Suppressor macrophage (primary cell): ENCODE measurements at places on chromosomes 11 and 22.

- peak; percentile 95 for DNase-seq
Measured at GRCh38 chr11:46346886-46347636, at the start of gene DGKZ. Gene DGKZ (plus strand): TSS chr11:46347463. CDS start chr11:46347660, 197 bp downstream.

GRCh38 chr22:24969560-24970301 is 17.2 kb downstream of the KIAA1671 start:
- no peak for DNase-seq

DNA sequence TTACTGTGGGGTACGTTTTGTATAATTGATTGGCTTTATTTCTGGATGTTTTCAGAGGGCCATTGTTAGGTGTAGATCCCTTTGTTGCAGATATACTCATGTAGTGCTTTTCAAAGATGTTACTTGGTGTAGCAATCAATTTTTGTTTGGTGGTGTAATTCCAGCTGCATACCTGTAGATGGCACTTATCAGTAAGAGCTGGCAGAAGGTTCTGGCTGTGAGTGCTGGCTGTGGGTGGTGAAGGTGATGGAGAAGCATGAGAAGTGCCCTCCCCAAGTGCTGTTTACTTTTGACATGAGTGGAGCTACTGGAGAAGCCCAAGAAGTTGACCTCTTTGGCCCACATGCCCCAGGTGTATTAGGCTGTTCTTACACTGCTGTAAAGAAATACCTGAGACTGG is 1074.9 kb downstream of the FAM181B start:
- DNase-seq, result peak; percentile 2

GRCh38 chr22:28243539-28243938 is 324.5 kb upstream of the PITPNB start:
- DNase-seq, result no peak
